Kidney glomerular epithelial cell (primary cell): ENCODE measurements at places on chromosomes 7 and 10.

GRCh38 chr10:131071721-131072120, 239.8 kb downstream of the TCERG1L start:
- DNase-seq, result no peak

DNA sequence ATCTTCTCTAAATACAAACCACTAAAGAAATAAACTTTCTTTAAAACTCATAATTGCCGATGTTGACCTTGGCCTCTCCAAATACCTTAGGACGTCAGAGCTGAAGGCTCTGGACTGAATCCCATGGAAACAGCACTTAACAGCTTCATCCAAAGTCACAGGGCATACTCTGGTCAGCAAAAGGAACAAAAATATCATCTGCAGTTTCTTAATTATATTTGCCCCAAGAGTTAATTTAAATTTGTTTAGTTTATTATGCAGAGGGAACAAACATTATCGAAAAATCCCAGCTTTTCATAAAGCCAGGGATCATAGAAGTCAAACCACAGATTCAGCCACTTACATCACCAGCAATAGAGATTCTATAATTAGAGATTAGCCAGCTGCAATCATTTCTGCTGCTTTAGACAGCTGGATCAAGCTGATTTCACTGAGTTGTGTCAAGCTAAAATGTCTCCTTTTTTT, 20.5 kb upstream of the FAM13C start:
- DNase-seq, result no peak

GRCh38 chr10:119335671-119336353, 128.4 kb downstream of the GRK5 start:
- DNase-seq, result no peak

- no peak for DNase-seq
Observed at GRCh38 chr7:27242154-27242553, 448 bp upstream of the EVX1 start.

DNA sequence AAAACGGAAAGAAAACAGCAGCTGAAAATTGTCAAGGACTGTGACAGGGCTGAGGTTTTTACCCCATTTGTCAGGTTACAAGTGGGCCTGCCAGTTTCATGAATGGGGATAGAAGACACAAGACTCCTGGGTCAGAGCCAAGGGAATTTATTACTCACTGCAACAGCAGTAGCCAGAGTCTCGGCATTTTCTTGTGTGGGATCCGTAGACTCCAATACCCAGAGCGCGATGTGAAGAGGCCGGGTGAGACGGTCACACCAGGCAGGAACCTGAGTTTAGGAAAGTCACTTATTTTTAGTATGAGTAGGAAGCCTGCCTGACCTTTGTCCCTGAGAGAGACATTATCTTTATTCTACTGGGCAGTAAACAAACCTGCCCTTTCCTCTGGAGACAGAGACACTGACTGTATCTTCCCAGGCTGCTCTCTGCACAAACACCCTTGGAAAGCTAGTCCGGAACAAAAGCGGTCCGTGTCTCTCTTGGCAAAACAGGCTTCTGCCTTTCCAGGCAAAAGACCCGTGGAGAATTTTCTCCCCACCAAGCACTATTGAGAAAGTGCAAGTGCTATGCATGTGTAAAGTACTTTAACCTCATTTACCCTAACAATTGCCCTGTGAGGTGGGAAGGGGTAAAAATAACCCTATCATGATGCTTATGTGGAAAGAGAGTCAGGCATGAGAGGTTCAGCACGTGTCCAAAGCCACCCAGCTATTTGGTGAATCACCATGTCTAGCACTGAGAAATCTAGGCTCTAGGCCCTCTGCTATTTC, 58.4 kb downstream of the JCAD start:
- DNase-seq, result peak; percentile 6

DNA sequence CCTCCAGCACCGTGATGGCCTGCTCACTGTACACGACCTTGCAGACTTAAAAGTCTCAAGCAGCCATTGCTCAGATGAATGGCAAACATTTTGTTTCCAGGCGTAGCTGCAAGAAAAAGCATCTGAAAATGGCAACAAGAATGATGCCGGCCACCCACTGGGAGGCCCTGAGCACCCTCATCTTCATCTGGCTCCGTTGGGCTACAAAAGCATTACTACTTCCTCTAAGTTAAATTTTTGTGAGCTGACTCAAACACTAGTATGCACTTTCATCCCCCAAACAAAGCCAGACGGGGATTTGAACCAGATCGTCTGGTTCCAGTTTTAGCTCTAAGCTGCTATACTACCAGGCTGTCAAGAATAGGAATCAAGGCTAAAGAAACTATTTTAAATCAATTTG, 116.6 kb upstream of the CDK1 start:
- DNase-seq, result peak; percentile 18

- no peak for DNase-seq
Observed at GRCh38 chr7:157863906-157864810, 527.4 kb downstream of the DNAJB6 start.

- no peak for DNase-seq
Observed at GRCh38 chr10:125396676-125397075, 236.3 kb upstream of the CTBP2 start.

GRCh38 chr10:1093696-1094095, 37.5 kb downstream of the WDR37 start:
- DNase-seq, result no peak

- no peak for DNase-seq
Observed at GRCh38 chr10:15118615-15119014, 21.5 kb downstream of the RPP38 start.

DNA sequence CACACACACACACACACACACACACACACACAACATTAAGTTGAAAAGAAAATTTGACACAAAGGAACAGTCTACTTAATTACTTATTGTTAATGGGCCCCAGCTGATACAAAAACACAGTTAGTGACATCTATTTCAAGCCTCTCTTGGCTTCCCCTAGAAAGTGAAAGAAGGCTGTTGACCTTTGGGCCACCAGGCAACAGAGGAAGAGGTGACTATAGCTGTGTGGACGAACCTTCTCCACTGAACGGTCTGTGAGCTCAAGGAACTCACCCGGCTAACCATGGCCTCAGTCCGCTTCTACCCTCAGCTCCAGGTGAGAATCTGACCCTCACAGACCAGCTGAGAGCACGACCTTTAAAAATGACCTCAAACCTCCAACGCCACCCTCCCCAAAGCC, 32.9 kb upstream of the CALN1 start:
- no peak for DNase-seq

- DNase-seq, result no peak
Observed at GRCh38 chr10:29306688-29307087, 17.8 kb downstream of the LYZL1 start.

DNA sequence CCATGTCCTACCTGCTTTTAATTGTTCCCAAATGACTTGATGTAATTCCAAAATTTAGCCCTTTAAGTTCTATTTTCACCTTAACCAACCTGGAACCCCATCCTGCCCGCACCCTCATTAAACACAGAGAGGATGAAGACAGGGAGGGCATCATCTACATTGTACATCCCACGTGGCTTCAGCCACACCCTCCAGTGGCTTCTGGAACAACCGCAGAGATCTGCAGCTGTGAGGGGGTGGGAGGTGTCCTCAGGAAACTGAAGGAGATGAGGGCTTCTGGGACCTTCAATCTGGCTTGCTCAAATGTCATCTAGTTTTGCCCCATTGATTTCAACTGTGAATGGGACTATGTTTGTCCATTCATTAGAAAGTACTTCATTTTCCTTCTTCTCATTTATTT, 39.0 kb downstream of the AKR1B1 start:
- no peak for DNase-seq

- DNase-seq, result peak; percentile 87
Observed at GRCh38 chr7:116522247-116522646, 2.6 kb upstream of the CAV1 start.

DNA sequence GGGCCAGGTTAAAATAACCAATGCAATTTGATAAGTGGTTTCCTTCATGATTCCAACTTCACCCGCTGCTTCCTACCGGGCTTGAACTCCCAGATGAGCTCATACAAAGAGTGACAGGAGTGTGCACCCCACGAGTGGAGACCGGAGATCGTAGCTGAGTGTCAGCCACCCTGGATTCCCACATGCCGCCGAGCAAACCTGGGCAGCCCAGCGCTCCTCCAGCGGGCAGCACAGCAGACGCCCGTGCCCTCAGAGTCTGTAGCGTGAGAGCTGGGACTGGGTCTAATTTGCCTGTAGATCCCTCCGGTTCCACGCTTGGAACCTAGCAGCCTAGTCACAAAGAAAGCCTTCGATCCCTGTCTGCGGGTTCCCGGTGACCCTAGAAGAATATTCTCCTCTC, 476.1 kb upstream of the MGMT start:
- DNase-seq, result no peak

GRCh38 chr10:119246862-119247549, 39.6 kb downstream of the GRK5 start:
- DNase-seq, result peak; percentile 42

DNA sequence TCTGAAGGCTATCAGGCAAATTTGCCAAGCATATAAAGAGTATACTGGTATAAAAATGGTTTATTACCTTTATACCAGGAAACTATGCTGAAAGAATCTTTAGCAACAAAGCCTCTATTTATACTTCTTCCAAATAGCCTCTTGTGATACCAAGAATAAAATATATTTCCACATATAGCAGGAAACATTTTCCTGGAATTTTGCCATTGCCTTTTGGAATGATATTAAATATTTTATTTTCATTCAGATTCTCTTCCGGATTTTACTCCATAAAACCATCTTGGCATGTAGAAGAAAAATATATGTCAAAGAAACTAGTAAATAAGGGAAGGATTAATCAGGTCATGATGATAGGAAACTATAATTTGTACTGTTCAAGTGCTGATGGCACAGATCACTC, 17.7 kb downstream of the SOSTDC1 start:
- no peak for DNase-seq

GRCh38 chr7:92177362-92177761, 1.6 kb downstream of the LRRD1 start:
- DNase-seq, result peak; percentile 28

GRCh38 chr7:134368851-134369544, 52.3 kb upstream of the SLC35B4 start:
- DNase-seq, result peak; percentile 17
